ENCODE measurements at places on chromosomes 1 and 21.

- DNase-seq = no peak
These were observed 9.6 kb downstream of the GSTM2 start for GRCh38 chr1:109677459-109677858.

- no peak for DNase-seq
These were observed 43.0 kb downstream of the ATG4C start for GRCh38 chr1:62826901-62827300.

GRCh38 chr1:44803312-44804095, 3.3 kb downstream of the PLK3 start:
- no peak for DNase-seq

GRCh38 chr1:48164571-48164970, 57.9 kb upstream of the SLC5A9 start:
- no peak for DNase-seq

DNA sequence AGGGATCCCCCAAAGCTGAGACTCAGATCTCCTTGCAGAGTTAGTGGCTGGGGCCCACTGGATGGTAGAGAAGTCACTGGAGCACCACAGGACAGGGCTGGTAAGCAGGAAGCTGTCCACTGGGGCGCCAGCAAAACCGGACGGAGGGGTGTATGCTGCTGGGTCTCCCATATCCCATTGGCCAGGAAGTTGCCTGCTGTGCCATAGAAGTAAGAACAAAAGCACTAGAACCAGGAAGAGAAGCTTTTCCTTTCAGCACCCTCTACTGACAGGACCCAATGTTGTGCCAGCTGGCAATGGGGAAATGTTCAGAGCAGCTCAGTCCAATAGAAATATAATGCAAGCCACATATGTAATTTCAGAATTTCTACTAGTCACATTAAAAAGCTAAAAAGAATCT, 146.6 kb downstream of the SPATA46 start:
- no peak for DNase-seq

DNA sequence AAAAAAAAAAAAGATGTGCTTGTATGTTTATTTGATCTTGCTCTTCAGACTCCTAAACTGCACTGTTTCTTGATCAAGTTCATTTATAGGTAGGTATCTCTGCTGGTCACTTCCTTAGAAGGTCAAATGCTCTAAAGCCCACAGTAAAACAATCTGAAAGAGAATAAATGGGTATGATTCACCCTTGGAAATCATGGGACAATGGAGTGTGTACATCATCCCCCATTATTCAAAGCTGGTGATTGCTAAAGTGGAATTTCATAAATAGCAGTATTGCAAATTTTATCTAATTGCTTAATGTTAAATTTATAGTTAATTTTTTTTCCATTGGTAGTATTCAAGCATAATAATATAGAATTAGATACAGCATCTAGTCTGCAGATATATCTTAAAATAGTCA, 53.4 kb downstream of the MIER1 start:
- DNase-seq = no peak

- DNase-seq = no peak
These were observed 769 bp downstream of the GALE start for GRCh38 chr1:23799570-23800399.

- no peak for DNase-seq
These were observed 3.3 kb downstream of the DPH5 start for GRCh38 chr1:101022294-101022693.
